Naive thymus-derived CD8-positive, alpha-beta T cell (primary cell): ENCODE measurements at places on chromosomes 5 and 9. TPM values are rescaled to one million over a fixed set of nuclear protein-coding genes. Genes with fewer than 3 reads are reported as not detected.
A peak's percentile ranks its signal among the peaks of the same experiment; 100 is the strongest.

DNA sequence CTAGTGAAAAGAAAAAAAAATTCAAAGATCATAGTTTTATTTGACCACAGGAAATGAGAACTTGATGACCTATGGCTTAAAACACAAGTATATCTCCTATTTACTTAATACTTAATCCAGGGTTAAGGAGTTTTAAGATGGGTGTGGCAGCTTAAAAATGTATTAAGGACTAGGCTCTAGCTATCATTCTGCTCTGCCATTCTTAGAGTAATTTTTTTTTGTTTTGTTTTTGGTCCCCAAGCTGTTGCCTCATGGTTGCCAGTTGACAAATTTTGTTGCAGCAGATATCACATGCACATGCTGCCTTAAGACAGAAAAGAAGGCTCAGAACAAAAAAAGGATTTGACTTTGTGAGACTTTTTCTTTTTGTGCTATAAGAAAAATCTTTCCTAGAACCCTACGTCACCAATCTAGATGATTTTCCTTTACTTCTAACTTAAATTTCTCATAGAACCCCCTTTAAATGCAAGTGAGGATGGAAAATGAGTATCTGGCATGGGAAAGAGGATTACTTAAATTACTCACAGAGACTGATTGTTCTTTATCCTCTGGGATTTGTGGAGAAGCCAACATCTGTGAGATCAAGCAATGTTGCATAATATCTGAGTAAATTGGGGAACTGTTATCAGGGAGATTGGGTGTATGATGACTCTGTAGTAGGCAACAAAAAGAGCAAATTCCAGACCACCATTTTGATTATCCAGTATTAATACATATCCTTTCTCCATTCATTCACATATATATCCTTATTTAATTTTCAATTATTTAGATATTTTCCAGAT lies 364.7 kb upstream of the CD180 start:
- peaks cover 4% of the 10 kb centered on the region for H3K4me1 ChIP-seq
- H3K4me3 ChIP-seq, result no peak overlapping the region
- no peaks in the 10 kb centered on the region for H3K36me3 ChIP-seq

- H3K4me1 ChIP-seq, result no peaks in the 10 kb centered on the region
- H3K27ac ChIP-seq, result no peak overlapping the region
- no peaks in the 10 kb centered on the region for H3K36me3 ChIP-seq
- no peaks in the 10 kb centered on the region for H3K27me3 ChIP-seq
Measured at GRCh38 chr5:98637557-98637956, 135.9 kb upstream of the RGMB start.

- no peaks in the 10 kb centered on the region for H3K36me3 ChIP-seq
- no peak overlapping the region for H3K4me3 ChIP-seq
- DNase-seq, result no peak
- peaks cover 2% of the 10 kb centered on the region for H3K27me3 ChIP-seq
Measured at GRCh38 chr9:41229408-41230401, 40.6 kb upstream of the ZNG1F start.

GRCh38 chr9:98219794-98220370 lies 27.4 kb upstream of the CORO2A start:
- no peak for DNase-seq
- H3K36me3 ChIP-seq, result no peaks in the 10 kb centered on the region
- H3K27me3 ChIP-seq, result no peaks in the 10 kb centered on the region

GRCh38 chr5:17276445-17276844 lies 59.0 kb downstream of the BASP1 start:
- no peaks in the 10 kb centered on the region for H3K4me1 ChIP-seq
- no peak for DNase-seq
- H3K4me3 ChIP-seq, result no peak overlapping the region

DNA sequence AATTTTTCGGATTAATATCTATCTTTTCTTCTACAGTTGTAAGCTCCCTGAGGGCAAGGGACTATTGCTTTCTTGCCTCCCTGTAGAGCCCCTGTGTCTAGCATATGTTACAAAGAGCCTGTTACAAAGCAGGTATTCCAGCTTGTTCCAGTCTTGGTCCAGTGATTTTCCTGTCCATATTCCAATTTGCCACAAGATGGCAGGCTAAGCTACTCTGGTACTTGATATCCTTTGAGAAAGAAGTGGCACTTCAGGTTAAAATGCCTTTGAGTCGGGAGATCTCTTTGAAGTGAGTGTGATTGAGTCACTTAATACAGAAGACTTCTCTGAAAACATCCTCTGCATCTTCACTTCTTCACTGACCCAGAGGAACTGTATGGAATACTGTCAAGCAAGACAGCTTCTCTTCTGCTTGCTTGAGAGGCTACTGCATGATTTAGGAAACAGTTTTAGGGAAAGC lies 24.5 kb downstream of the CAVIN4 start:
- H3K27ac ChIP-seq, result no peak overlapping the region
- no peaks in the 10 kb centered on the region for H3K27me3 ChIP-seq
- no peak overlapping the region for H3K4me3 ChIP-seq
- no peaks in the 10 kb centered on the region for H3K36me3 ChIP-seq

DNA sequence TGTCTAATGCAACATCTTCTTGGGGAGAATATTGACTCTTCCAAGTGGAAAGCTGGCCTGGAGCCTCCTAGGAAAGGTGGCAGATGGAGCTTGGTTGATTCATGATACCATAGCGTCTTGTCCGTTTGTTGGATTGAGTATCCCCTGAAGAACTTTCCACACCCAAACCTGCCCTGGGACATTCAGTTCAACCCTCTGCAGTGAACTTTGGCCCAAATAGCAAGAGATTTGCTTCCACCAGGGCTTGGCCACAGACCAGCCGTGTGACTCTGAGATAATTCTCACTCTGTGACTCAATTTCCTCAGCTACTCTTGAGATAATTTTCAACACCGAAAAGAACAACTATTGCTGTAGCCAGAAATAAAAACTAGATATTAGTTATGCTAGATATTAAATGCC lies 108.0 kb upstream of the RAD23B start:
- H3K27ac ChIP-seq, result no peak overlapping the region
- DNase-seq, result no peak
- peaks cover 10% of the 10 kb centered on the region for H3K27me3 ChIP-seq

DNA sequence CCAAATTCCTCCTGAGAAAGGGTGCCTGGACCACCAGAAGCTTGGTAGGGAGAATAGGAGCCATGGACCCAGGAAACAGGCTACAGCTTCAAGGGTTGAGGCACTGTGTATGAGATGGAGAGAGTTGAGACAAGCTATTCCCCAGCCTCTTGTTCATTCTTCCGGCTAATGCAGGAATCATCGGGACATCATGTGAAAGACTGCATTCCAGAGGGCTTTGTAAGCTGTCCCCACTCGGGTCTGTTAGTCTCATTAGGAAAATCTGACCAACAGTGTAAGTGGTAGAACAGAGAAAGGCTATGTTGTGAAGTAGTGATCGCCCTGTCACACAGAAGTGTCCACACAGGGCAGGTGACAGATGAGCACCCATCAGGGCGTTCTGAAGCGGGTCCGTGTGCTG lies 81.4 kb downstream of the GABBR2 start:
- no peaks in the 10 kb centered on the region for H3K36me3 ChIP-seq
- H3K4me1 ChIP-seq, result no peaks in the 10 kb centered on the region
- no peak for DNase-seq
- no peak overlapping the region for H3K4me3 ChIP-seq

DNA sequence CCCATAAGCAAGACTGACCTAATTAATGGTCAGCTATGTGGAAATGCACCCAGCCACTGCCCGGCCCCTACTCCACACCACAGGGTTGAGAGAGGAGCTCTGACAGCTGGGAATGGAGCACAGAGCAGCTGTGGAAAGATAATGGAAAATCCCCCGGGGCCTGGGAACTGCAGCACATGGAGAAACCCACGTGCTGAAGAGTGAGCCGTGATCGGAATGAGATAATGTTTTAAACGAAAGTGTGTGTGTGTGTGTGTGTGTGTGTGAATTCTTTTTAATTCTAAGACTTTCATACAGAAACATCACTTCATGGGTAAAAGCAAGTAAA lies 13.1 kb upstream of the SLC12A7 start:
- no peak overlapping the region for H3K27ac ChIP-seq
- H3K27me3 ChIP-seq, result no peaks in the 10 kb centered on the region
- no peaks in the 10 kb centered on the region for H3K36me3 ChIP-seq
- H3K4me1 ChIP-seq, result peaks cover 7% of the 10 kb centered on the region
- DNase-seq, result no peak

DNA sequence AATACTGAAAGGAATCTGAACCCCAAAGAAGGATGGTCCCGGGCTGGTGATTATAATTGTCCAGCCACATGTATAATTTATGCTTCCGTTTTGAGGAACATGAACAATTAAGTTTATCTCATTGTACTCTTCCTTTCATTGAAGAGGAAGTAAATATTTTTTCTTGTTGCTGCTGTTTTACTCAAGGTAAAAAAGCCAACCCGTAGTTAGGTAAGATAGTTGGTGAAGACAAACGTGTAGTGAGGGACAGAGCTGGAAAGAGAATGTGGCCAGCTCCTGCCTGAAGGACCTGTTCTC lies 5.1 kb downstream of the RCL1 start:
- H3K4me3 ChIP-seq, result no peak overlapping the region
- peak overlapping the region; percentile 51 for H3K27ac ChIP-seq
- peaks cover 59% of the 10 kb centered on the region for H3K4me1 ChIP-seq
- peaks cover 8% of the 10 kb centered on the region for H3K36me3 ChIP-seq
- DNase-seq, result no peak
- H3K27me3 ChIP-seq, result no peaks in the 10 kb centered on the region

- no peaks in the 10 kb centered on the region for H3K36me3 ChIP-seq
- H3K4me3 ChIP-seq, result no peak overlapping the region
Measured at GRCh38 chr5:140020601-140021177, 22.4 kb downstream of the NRG2 start.

The DRD1 gene
- not detected for polyA plus RNA-seq

The LTC4S gene
- 2.0 TPM for polyA plus RNA-seq
